Fibroblast of skin of left quadriceps (primary cell): ENCODE measurements at places on chromosomes 5 and 9.

- DNase-seq: no peak
Observed at GRCh38 chr9:108100571-108100970, 611.0 kb upstream of the KLF4 start.

DNA sequence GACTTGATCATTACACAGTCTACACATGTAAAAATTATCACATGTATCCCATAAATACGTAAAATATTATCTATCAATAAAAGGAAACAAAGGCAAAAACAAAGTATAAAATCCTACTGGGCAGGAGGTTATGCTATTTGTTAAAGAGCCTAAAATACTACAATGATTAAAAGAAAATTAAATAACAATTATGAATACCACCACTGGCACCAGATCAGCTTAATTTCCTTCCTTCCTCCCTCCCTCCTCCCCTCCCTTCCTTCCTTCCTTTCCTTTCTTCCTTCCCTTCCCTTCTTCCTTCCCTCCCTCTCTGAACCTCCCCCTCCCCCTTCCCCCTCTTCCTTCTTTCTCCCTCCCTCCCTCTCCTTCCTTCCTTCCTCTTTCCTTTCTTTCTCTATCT lies 127.3 kb downstream of the HOMER1 start:
- no peak for DNase-seq

GRCh38 chr9:1538301-1538700 lies 476.8 kb upstream of the SMARCA2 start:
- DNase-seq: no peak

DNA sequence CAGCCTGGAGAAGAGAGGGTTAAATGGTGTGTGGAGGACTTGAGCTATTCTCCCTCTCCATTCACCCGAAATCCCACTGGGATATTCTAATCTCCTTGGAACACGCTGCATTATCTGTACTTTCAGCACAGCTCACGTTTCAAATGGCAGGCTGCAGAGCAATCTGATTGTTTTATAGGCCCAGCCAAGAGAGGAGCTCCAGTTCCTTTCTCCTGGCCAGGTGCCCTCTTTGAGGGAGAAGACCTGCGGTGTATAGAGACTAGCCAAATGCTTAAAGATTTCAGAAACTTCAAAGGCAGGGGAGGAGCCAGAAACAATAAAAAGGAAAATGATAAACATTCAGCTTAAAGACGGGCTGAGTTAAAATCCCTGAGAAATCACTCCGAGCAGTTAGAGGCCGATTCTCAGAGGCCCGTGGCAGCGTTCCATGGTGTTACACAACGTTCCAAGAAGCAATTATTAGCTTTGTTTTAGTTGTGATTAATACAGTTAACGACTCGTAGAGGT lies 564.0 kb upstream of the KLF4 start:
- peak; percentile 83 for DNase-seq
